ENCODE measurements at places on chromosomes 6 and 20.

DNA sequence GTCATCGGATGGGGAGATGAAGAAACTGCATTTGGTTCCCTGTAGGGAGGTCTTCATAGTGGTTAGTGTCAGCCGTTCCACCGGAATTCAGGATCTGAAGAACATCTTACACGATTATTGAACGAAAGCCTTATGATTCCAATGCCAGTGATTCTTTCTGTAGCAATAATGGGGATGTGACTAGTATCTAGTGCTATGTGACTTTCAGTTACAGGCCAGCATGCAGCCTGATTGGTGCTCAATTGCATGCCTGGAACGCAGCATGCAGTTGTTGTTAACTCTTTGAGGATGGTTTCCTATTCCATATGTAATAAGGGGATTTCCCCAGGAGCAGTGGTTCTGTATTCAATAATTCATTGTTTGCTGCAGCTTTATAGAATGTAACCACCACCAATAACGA is 71.6 kb upstream of the SLC22A1 start:
- no peak for DNase-seq

DNA sequence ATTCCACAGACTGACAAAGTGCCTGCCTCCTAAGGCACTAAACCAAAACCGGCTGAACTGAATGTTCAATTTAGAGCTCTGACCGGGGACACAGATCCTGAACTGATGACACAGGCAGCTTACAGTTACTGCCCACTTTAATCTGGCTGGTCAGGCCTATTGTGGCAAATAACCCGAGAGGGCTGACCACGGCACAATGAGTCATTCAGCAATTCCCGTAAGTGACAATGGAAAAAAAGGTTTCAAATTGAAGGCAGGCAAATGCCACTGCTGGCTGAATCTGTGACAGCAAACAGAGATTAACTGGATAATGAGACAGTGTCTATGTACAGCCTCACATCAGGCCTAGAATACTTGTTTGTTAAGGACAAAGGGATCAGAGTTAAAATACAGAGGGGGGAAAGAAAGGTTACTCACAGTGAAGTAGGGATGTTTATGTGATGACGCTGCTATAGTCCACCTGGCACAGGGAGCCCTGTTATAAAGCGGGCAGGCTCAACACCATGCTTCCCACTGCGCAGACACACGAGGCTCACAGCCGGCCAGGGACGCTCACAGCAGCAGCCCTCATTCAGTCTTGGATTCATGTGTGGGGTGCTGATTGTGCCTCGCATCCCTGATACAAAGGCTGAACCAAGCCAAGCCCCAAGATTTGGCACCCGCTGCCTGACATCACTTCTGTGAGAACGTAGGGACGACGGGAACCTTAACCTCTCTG is 54.4 kb downstream of the RTN4IP1 start:
- DNase-seq: no peak

DNA sequence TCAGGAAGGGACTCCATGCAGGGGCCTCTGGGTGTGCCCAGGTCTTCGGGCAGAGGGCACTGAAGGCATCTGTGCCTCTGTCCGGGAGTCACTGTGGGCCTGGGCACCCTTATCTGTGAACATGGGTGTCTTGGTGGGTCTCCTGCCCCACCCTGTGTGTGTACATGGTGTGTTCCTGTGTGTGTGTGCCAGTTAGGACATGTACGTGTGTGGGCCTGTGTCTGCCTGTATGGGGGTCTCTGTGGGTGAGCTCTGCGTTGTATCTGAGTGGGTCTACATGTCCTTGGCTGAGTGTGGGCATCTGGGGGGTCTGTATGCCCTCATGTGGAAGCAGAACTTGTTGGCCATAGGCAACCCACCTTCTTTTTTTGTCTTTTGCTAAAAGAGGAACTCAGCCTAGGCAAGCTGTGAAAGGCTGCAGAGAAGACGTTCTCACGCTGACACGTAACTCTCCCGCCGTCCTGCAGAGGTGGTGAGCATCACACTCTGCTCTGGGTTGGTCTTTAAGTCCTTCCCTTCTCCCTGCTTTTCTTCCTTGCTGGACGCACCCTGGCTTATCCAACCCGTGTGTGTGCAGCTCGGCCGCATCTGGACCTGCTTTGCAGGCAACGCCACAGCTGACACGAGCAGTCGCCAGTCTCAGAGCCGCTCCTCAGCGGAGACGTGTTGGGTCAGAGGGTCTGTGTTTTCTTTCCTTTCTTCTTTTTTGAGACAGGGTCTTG is 532 bp upstream of the NPBWR2 start:
- no peak for DNase-seq

DNA sequence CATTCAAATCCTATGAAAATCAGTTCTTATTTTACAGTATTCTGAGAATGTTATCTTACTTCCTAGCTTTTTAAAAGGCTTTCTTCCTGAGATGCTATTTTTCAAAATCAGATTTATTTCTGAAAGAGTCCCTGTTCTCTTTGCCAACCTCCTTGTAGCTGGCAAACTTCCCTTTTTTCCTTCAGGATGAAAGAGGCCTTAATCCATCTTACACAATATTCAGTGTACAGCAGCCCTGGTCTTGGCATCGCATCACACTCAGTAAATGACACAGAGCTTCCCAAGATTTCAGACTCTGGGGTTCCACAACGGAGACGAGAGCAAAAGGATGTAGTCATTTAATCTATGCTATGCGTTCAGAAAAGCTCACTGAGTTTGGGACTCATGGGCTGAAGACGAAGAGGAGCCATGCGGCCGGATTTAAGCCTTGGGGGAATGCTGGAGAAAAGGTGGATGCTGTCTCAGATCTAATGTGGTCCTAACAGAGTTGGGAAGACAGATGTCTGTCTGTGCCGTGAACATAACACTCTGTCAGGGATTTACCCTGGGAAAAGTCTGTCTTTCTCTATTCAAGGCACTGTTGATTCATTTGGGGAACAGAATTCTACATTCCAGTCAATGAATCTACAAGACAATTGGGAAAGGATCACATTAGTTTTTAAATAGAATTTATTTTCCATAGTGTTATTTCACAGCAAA is 616.4 kb upstream of the AGPAT4 start:
- DNase-seq: no peak

DNA sequence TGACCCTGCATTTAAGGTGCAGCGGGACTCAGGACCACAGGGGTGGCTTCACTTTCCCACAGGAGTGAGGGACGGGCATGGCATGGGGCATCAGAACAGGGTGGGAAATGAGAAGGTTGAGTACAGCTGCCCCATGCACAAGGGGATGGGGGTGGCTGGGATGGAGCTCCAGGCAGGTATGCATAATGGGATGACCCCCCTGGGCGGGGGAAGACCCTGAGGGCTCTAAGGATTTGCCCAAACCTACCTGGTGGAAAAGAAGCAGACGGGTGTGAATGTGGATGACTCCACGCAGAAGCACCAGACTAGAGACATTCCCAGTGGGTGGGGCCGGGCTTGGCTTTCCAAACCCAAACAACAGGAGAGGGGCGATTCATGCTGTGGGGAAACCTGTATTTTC is 200.3 kb downstream of the SYNDIG1 start:
- DNase-seq: no peak

DNA sequence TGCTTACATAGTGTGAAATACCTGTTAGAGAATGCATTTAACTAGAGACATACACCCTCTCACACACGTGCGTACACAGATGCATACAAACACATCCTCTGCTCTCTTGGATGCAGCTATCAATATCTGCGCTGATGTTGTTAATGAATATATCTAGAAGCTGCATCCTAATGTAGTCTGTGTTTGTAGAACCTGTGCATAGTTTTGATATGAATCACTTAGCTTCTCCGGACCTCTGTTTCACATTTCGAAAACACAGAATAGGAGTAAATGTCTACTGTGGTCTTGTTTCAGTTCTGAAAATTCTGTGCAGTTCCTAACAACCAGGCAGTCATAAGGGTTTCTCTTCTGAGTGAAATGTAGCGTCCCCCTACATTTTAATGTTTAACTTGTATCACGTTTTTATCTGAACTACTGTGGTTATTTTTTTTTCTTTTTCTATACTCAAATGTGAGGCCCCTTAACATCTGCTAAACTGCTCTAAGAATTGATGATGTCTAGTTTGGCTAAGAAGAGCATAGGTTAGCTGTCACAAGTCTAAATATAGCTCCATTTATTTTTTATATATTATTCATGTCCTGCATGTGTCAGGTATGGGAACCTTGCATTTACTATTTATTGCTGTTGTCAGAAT is 254.5 kb downstream of the TMEM242 start:
- DNase-seq: no peak

Measured in T-helper 1 cell (primary cell).